ENCODE measurements at places on chromosomes 7 and 10. TPM values are rescaled to one million over a fixed set of nuclear protein-coding genes. Genes with fewer than 3 reads are reported as not detected.

GRCh38 chr10:110733218-110733952 lies 89.2 kb downstream of the RBM20 start:
- H3K27ac ChIP-seq: peak overlapping the region; percentile 83
- H3K4me1 ChIP-seq: peaks cover 95% of the 10 kb centered on the region
- H3K4me3 ChIP-seq: peak overlapping the region; percentile 40

- H3K4me1 ChIP-seq: no peaks in the 10 kb centered on the region
- no peak overlapping the region for H3K4me3 ChIP-seq
- no peaks in the 10 kb centered on the region for H3K36me3 ChIP-seq
- H3K27ac ChIP-seq: no peak overlapping the region
Measured at GRCh38 chr10:12589291-12589690, 239.9 kb downstream of the CAMK1D start.

GRCh38 chr7:76330261-76330660 lies 27.8 kb downstream of the HSPB1 start:
- no peaks in the 10 kb centered on the region for H3K27me3 ChIP-seq
- H3K36me3 ChIP-seq: peaks cover 48% of the 10 kb centered on the region
- H3K27ac ChIP-seq: peak overlapping the region; percentile 90
- peaks cover 96% of the 10 kb centered on the region for H3K4me1 ChIP-seq

GRCh38 chr7:159115601-159116501 lies 28.8 kb downstream of the VIPR2 start:
- H3K27ac ChIP-seq: peak overlapping the region; percentile 17
- no peak for DNase-seq
- no peak overlapping the region for H3K4me3 ChIP-seq
- H3K36me3 ChIP-seq: no peaks in the 10 kb centered on the region
- peaks cover 20% of the 10 kb centered on the region for H3K4me1 ChIP-seq

- no peak for DNase-seq
- H3K27me3 ChIP-seq: peaks cover 69% of the 10 kb centered on the region
- no peak overlapping the region for H3K27ac ChIP-seq
- no peaks in the 10 kb centered on the region for H3K4me1 ChIP-seq
- no peaks in the 10 kb centered on the region for H3K36me3 ChIP-seq
Measured at GRCh38 chr10:131211146-131211545, 100.4 kb downstream of the TCERG1L start.

DNA sequence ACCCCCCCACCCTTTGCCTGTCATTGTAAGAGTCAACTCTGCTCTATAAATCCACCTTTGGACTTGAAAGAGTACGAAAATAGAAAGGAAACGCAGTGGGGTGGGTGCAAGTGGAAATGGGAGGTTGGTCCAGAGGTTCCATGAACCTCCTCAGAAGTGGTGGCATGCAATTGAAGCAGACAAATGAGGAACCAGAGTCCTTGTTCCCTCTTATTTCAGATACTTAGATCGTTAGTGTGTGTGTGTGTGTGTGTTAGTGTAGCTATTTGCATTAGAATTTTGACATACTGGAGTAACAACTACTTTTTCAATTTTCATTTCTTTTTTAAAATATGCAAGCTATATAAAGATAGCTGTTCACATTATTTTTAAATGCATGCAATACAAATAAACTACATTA lies 18.1 kb upstream of the TFAM start:
- no peak for DNase-seq
- no peaks in the 10 kb centered on the region for H3K27me3 ChIP-seq
- H3K4me3 ChIP-seq: no peak overlapping the region
- peaks cover 43% of the 10 kb centered on the region for H3K36me3 ChIP-seq

GRCh38 chr7:96178581-96178980 lies 143.3 kb downstream of the SLC25A13 start:
- no peaks in the 10 kb centered on the region for H3K27me3 ChIP-seq
- peaks cover 52% of the 10 kb centered on the region for H3K36me3 ChIP-seq
- no peak overlapping the region for H3K4me3 ChIP-seq
- no peak overlapping the region for H3K27ac ChIP-seq

DNA sequence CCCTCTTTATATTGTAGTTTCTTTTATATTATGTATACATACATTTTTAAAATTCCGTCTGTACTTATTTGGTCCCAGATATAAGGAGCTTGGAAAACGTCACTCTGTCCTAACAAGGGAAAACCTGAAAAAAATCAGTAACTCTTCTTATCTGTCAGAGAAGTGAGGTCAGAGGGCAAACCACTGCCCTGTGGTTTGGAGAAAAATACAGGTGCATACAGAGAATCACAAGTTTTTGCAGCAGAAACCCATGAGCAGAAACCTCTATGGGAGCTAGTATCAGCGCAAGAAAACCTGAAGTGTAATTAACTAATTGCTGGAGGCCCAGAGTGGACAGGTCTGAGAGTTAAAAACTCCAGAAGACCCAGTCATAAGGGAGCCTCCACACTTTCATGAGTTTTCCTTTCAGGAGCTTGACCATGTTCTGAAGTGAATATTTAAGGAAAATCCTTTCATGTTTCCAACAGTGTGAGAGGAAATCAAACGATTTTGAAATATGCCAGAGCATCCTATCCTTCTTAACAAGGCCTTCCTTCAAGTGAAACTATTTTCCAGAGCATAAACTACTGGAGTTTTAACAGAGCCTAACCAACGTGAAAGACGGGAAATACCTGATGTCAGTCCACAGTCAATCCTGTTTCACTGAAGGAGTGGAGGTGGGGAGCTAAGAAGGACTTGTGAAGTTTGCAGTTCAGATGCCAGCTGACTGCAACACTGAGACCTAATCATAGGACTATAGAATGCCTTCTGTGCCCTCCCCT lies 290.8 kb upstream of the BMPER start:
- H3K27me3 ChIP-seq: no peaks in the 10 kb centered on the region
- H3K4me1 ChIP-seq: peaks cover 5% of the 10 kb centered on the region
- no peak overlapping the region for H3K4me3 ChIP-seq
- DNase-seq: no peak

- no peaks in the 10 kb centered on the region for H3K36me3 ChIP-seq
- no peak overlapping the region for H3K27ac ChIP-seq
- H3K4me1 ChIP-seq: no peaks in the 10 kb centered on the region
- no peak for DNase-seq
- H3K27me3 ChIP-seq: no peaks in the 10 kb centered on the region
Measured at GRCh38 chr7:110650328-110650727, 440.6 kb upstream of the LRRN3 start.

GRCh38 chr7:608954-609353 lies 89.3 kb upstream of the PDGFA start:
- no peak for DNase-seq
- no peak overlapping the region for H3K27ac ChIP-seq
- peaks cover 3% of the 10 kb centered on the region for H3K36me3 ChIP-seq
- H3K4me1 ChIP-seq: peaks cover 40% of the 10 kb centered on the region
- no peaks in the 10 kb centered on the region for H3K27me3 ChIP-seq

GRCh38 chr7:43572516-43573049 lies 10.3 kb upstream of the STK17A start:
- H3K27me3 ChIP-seq: no peaks in the 10 kb centered on the region
- no peaks in the 10 kb centered on the region for H3K36me3 ChIP-seq
- no peaks in the 10 kb centered on the region for H3K4me1 ChIP-seq
- DNase-seq: no peak
- no peak overlapping the region for H3K27ac ChIP-seq

GRCh38 chr10:125565046-125565445 lies 117.9 kb downstream of the TEX36 start:
- no peak overlapping the region for H3K27ac ChIP-seq
- no peak overlapping the region for H3K4me3 ChIP-seq
- H3K36me3 ChIP-seq: no peaks in the 10 kb centered on the region
- no peaks in the 10 kb centered on the region for H3K4me1 ChIP-seq

DNA sequence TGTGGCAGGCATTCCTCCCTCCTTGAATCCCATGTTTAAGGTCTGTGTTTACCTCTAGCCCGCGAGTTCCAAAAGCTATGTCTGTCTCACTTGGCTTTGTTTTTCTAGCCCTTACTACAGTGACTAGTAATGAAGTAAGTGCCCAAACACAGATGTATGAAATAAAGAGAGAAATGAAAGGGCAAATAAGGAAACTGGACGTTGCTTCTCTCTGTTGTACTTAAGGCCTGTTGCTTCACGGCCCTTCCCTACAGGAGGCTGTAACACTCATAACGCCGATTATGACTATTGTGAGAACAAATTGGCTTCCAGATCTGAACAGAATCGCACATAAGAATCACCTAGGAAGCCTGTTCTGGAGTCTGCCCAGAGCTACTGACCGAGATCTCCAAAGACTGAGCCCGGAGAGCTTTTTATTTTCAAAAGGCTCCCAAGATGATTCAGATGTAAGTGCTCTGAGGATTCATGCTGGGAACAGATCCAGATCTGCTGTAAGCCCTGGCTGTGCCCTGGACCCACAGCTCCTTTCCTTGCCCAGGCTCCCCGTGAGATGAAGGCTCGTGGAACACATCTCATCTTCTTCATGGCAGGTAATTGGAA lies 432.6 kb downstream of the SDK1 start:
- no peak overlapping the region for H3K4me3 ChIP-seq
- H3K4me1 ChIP-seq: no peaks in the 10 kb centered on the region
- H3K27me3 ChIP-seq: no peaks in the 10 kb centered on the region

- peak overlapping the region; percentile 86 for H3K4me3 ChIP-seq
- peak overlapping the region; percentile 98 for H3K27ac ChIP-seq
- peaks cover 30% of the 10 kb centered on the region for H3K4me1 ChIP-seq
- H3K36me3 ChIP-seq: peaks cover 29% of the 10 kb centered on the region
- peaks cover 36% of the 10 kb centered on the region for H3K27me3 ChIP-seq
Measured at GRCh38 chr10:96130326-96130995, 364 bp downstream of the ZNF518A start.

DNA sequence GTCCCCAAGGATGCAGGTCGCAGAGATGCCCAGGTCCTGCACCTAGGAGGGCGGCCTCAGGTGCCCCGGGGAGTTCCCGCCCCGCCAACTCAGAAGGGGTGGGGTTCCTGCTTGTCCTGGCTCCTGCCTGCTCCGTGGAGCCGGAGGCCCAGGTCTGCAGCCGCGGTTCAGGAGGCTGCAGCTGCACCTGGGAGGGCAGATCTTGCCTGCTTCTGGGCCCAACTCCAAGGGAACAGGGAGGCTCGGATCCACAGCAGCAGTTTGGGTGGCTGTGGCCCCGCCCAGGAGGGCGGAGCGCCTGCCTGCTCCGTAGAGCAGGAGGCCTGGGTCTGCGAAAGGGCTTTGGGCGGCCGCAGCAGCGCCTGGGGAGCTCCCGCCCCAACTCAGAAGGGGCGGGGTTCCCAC lies 108.2 kb upstream of the EGR2 start:
- no peak overlapping the region for H3K27ac ChIP-seq
- H3K27me3 ChIP-seq: peaks cover 27% of the 10 kb centered on the region
- no peaks in the 10 kb centered on the region for H3K36me3 ChIP-seq
- H3K4me3 ChIP-seq: no peak overlapping the region

DNA sequence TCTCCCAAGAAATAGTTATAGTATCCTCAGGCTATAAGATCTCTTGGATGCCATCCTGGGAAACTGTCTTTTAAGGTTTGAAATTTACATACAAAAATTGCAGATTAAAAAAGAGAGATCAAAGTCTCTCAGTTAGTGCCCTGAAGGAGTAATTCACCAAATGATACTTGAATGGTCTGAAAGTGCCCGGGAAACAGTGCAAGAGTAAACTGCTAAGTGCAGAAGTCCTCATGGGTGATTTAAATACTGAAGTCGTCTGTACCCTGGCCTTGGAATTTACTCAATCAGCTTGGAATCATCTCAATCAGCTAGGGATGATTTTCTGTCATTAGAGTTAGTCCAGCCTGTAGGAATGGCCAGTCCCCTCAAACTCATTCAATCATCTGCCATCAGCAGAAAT lies 155.3 kb downstream of the GLI3 start:
- H3K4me1 ChIP-seq: no peaks in the 10 kb centered on the region
- DNase-seq: no peak
- no peaks in the 10 kb centered on the region for H3K27me3 ChIP-seq

DNA sequence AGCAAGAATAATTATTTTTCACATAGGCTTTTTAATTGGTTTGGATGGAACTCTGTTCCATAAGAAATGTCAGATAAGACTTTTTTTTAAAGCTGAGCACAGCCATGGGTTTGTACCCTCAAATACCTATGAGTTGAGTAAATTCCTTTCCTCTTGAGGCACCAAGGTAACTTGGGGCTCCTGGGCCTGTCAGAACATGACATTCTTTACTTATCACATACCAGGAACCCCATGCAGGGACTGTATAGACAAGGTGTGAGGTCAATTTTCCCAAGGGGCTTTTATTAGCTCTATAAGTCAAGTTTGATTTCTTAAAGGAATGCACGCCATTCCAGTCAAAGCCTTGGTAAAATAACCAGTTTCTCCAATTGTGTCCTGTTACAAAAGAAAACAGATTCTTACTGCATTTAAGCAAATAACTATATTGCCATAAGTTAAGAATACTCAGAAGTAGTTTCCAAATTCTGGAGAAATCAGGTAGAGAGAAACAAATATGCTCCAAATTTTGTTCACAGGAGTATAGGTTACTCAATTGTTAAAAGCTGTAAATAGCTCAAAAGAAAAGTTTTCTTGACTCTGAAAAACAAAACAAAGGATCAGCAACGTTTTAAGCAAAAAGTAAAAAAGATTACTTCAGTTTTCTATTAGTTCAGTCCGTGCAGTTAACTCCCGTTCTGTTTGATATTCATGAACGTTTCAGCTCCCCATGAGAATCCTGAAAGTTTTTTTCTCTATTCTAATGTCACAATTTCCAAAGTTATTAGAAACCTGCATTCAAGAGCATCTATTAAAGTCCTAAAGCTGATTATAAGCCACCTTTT lies 167.5 kb upstream of the NAMPT start:
- H3K27me3 ChIP-seq: no peaks in the 10 kb centered on the region
- H3K36me3 ChIP-seq: no peaks in the 10 kb centered on the region

DNA sequence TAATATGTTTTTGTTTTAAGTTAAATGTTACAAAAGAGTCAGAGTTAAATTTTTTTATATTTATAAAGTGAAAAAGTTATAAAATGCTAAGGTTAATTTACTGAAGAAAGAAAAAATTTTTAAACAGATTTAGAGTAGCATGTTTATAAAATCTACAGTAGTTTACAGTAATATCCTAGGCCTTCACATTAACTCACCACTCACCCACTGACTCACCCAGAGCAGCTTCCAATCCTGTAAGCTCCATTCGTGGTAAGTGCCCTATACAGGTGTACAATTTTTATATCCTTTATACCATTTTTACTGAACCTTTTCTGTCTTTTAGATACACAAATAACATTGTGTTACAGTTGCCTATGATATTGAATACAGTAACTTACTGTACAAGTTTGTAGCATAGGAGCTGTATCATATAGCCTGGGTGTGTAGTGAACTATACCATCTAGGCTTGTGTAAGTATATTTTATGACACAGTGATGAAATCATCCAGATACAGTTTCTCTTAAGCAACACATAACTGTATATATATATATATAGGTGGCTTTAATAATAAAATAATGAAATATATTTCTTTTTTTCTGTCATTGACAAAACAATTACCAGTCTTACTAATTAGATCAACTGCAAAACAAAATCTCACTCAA lies 79.6 kb downstream of the PTEN start:
- no peaks in the 10 kb centered on the region for H3K27me3 ChIP-seq
- no peak overlapping the region for H3K27ac ChIP-seq
- H3K4me1 ChIP-seq: peaks cover 66% of the 10 kb centered on the region

Gene SFRP4
- total RNA-seq: 2.1 TPM

Gene PLEKHS1
- total RNA-seq: not detected

Gene PRSS1
- not detected for total RNA-seq

Gene PON1
- not detected for total RNA-seq

Gene VSTM4
- total RNA-seq: 21.1 TPM

Gene NUTM2B
- total RNA-seq: 0.52 TPM

Gene MYH16
- not detected for total RNA-seq

Gene SPDYE3
- not detected for total RNA-seq

Gene PCBD1
- total RNA-seq: 123 TPM

Gene ELAPOR2
- 3.9 TPM for total RNA-seq
